Kidney epithelial cell (primary cell): ENCODE measurements at places on chromosomes 3 and 15. TPM values are rescaled to one million over a fixed set of nuclear protein-coding genes. Genes with fewer than 3 reads are reported as not detected.
A peak's percentile ranks its signal among the peaks of the same experiment; 100 is the strongest.

Gene ETV5
- 33.1 and 43.1 TPM in 2 replicates for total RNA-seq

Gene SATB1
- total RNA-seq, result 3.4 and 7.4 TPM in 2 replicates

Gene GOLGA8Q
- total RNA-seq, result 0.41 and 0.88 TPM in 2 replicates

Gene IL5RA
- total RNA-seq, result not detected in 2 replicates

Gene DUOXA2
- not detected in 2 replicates for total RNA-seq

Gene TRPM1
- total RNA-seq, result 1.2 TPM in 1 of 2 replicates, not detected in the other

Gene POPDC2
- total RNA-seq, result 1.0 and 4.9 TPM in 2 replicates

Gene VPS33B
- total RNA-seq, result 15.5 and 19.7 TPM in 2 replicates

Gene SERPINI2
- not detected in 2 replicates for total RNA-seq

Gene CHSY1
- total RNA-seq, result 21.1 and 22.9 TPM in 2 replicates

Gene VILL
- total RNA-seq, result 7.8 and 11.6 TPM in 2 replicates

Gene RARB
- total RNA-seq, result 1.8 and 3.6 TPM in 2 replicates

Gene UBAP1L
- 0.68 and 1.2 TPM in 2 replicates for total RNA-seq

Gene CHRD
- under 0.01 and 1.0 TPM in 2 replicates for total RNA-seq

DNA sequence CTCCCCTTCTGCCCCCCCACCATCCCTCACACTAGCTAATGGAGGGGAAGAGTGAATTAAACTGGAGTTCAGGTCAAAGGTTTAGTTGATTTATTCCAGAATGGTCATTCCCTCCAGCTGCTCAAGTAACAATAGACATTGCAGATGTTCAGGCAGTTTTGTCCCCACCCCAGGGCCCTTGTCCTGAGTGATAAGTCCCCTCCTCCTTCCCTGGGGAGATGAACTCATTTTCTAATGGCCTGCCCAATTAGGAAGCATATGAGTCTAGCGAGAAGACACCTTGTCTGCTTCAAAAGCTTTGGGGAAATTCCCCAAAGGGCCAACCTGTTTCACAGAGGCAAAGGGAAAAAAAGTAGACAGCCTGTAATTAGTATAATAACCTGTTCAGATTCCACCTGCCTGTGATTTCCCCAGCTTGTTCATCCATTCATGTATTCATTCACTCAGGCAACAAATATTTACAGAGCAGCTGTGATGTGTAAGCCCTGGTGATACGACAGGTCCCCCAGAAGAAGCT is 165.3 kb downstream of the SHQ1 start:
- no peak for DNase-seq

- no peak for DNase-seq
Measured at GRCh38 chr15:68993276-68993675, 21.2 kb upstream of the NOX5 start.

- DNase-seq, result no peak
Measured at GRCh38 chr3:184691397-184692231, 20.2 kb downstream of the MAGEF1 start.

- no peak for DNase-seq
Measured at GRCh38 chr15:33864360-33865075, 103.8 kb upstream of the CHRM5 start.

DNA sequence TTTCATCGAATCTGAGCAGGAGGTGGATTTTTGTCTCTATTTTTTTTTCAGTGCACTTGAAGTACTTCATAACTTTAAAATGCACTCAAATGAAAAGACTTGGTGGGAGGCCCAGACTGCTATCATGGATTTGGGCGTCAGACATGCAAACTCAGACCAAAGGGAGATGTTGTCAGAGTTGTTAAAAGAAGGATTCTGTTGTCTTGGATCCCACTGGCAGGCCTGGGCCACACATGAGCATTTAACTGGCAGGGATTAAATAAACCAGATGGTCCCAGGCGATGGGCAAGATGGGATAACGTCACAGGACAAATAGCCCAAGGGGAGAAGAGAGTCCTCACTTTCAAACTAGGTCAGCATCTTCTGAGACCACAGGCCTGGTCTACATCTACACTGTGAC is 15.4 kb downstream of the RTP1 start:
- DNase-seq, result no peak

- no peak for DNase-seq
Measured at GRCh38 chr3:47416041-47416440, 35.2 kb downstream of the PTPN23 start.

GRCh38 chr15:79540551-79540950 is 108.4 kb downstream of the MINAR1 start:
- no peak for DNase-seq

DNA sequence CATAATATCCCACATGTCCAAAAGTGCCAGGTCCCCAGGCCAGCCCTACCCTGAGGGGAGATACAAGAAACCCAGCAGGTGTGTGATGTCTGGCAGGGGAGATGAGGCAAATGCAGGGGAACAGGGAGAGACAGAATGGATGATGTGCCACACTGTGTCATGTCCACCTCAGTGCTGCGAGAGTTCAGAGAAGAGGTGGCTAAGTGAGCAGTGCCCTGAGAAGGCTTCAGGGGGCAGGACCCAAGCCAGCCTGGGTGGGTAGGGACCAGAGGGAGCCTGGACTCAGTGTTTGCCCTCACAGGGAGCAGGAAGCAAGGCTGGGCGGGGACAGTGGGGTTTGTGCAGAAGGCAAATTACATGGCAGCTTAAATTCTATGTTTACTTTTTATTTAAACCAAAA is 61.2 kb downstream of the KLHL6 start:
- DNase-seq, result no peak

DNA sequence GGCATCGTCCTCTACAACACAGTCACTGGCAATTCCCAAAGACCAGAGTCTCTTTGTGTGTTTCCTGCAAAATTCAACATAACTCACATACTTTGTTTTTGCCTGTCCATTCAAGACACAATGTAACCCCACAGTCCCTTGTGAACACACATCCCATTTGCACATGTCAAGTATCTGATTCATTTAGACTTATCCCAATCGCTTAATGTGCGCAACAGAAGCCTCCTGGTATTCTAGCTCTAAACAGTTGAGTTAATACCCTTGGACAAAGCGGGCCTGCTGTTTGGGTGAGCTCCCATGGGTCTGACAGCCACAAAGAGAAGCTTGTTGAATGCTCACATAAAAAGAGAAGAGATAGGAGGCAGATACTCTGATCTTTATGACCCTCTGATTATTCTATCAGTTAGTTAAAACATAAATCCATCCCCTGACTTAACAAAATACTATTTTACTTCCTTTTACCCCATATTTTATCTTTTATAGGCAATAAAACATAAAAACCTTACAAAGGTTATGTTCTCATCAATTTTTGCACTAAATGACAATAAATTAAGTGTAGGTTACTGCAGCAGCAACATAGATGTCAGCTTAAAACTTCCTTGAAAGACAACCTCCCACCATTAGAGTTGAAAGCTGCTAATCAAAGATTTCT is 79.4 kb downstream of the ANXA2 start:
- no peak for DNase-seq

GRCh38 chr3:4531478-4532025 is 38.4 kb downstream of the ITPR1 start:
- peak; percentile 9 for DNase-seq

DNA sequence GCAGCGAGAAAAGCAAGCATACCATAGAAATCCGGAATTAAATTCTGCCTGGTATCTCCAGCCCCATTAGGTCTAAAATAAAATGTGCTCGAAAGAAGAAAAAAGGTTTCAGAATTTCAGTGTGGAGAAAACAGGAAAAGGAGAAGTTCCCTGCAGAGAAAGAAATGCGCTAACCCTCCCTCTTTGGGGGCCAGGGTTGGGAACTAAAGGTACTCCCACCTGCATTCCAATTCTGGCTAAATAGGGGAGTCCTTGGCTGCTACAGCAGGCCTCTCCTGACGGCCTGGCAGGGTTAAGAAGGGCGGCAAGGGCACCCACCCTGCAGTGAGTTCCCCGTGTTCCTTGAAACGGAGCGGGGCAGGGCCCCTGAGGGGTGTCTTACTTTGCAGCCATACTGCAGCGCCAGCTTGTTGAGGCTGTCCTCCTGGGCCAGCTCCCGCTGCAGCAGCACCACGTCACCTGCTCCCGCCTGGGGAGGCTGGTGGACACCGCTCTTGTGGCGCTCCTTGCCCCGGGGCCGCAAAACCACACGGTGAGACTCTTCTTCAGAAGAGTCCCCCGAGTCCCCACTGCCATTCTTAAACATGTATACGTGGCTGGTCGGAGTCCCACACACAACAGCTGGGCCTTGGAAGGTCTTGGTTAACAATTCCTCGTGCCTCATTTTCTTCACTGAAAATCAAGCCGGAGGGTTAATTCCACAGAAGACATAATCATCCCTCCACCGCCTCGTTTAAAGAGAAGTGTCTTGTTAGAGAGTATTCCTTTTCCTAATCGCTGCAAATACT is 1.7 kb downstream of the LYSMD4 start:
- no peak for DNase-seq

DNA sequence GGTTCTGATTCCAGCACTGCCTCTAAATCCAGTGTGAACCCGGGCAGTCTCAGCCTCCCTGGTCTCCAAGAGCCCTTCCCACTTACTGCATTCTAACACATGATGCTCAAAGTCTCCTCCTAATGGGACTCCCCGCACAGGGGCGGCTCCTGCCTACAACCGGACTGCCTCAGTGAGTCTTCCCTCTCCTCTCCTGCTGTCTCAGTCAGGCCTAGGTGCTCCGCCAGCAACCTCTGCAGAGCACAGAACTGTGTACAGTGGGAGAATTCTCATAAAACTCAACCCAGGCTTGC is 28.9 kb downstream of the TBC1D2B start:
- no peak for DNase-seq

DNA sequence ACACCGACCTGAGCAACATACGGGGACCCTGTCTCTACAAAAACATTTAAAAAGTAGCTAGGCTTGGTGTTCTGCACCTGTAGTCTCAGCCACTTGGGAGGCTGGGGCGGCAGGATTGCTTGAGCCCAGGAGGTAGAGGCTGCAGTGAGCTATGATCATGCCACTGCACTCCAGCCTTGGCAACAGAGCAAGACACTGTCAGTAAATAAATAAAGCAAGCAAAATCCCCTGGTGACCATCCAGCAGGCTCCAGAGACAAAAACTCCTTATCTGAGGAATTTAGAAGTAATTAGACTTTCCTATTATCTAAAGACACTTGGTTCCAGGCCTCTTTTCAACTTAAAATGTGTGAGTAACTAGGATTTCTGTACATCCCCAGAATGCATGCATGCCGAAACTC is 29.5 kb upstream of the ZNF774 start:
- DNase-seq, result no peak

- no peak for DNase-seq
Measured at GRCh38 chr3:181017690-181018089, 28.2 kb upstream of the DNAJC19 start.

GRCh38 chr15:87608238-87609028 is 648.1 kb downstream of the NTRK3 start:
- DNase-seq, result no peak

DNA sequence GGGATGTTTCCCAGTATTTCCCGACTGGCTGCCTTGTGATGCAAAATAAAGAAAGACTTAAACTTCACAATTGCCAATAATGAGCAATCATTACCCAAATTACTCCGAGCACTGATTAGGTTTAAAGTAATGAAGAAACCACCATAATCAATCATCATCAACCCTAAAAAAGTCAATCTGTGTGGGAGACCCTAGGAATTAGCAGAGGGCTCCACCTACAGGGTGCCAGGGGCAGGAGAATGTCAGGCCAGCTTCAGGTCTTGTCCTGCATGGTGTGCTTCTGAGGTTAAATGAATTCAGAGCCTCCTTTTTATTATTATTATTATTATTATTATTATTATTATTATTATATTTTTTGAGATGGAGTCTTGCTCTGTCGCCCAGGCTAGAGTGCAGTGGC is 478.0 kb upstream of the ARRDC4 start:
- no peak for DNase-seq

- DNase-seq, result no peak
Measured at GRCh38 chr3:136250903-136251460, 842 bp downstream of the PCCB start.

DNA sequence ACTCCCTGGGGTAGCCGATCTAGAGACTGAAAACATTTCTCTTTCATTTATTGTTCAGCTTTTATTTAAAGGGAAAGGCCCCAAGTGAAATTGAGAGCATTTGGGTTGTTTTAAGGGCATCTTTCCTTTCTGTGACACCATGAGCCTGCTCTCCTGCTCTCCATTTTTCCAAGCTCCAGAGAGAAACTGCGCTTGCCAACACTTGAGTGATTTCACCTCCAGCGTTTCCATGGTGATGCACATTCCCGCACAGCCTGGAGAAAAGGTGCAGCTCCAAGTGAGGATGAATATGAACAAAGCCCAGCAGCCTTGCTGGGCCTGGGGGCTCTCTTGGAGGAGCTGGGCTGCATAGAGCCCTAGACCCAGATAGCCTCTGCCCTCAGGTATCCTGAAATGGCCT is 159.2 kb upstream of the PPP2R3A start:
- DNase-seq, result no peak

GRCh38 chr3:75237477-75237876 is 426.7 kb upstream of the FRG2C start:
- DNase-seq, result no peak

- DNase-seq, result no peak
Measured at GRCh38 chr3:72745146-72745999, 102.9 kb downstream of the SHQ1 start.

GRCh38 chr3:157387708-157388435 is 48.8 kb upstream of the PTX3 start:
- DNase-seq, result peak; percentile 12

DNA sequence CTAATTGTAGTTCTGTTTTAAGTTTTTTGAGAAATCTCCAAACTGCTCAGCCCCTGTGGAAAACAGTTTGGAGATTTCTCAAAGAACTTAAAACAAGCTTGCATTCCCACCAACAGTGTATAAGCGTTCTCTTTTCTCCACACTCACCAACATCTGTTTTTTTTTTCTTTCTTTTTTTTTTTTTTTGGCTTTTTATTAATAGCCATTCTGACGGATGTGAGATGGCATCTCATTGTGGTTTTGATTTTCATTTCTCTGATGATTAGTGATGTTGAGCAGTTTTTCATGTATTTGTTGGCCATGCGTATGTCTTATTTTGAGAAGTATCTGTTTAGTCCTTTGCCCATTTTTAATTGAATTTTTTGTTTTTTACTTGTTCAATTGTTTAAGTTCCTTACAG is 73.1 kb upstream of the COL8A1 start:
- DNase-seq, result no peak

DNA sequence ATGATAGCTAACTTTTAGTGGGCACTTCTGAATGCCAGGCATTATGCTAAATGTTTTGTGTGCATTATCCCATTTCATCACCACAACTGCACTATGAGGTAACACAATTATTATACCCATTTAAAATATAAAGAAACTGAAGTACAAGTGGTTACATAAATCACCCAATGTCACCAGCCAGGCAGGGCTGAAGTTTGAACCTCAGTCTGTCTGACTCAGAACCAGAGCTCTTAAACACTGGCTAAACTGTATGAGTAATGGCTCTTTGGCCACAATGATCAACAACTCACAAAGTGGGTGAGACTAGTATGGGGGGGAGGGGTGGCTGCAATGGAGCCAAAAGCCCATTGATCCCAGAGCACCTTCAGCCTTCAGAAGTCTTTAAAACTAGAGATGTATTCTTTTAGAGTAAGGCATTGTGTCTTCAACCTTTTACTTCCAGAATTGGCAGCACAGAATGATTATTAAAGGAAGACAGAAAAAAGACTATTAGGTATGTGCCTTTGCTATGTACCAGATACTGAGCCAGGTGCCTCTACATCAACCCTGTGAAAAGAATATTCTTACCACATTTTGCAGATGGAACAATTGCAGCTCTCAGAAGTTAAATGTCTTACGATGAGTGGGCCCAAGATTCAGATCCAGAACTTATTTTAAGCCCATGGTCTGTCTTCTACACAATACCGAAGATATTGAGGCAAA is 166.9 kb downstream of the UACA start:
- peak; percentile 91 for DNase-seq
